Suppressor macrophage treated with lipopolysaccharide for 4 hours (primary cell): ENCODE measurements at places on chromosomes 3 and 15.

- DNase-seq = no peak
These were observed 30.8 kb downstream of the PLS1 start for GRCh38 chr3:142626971-142627370.

DNA sequence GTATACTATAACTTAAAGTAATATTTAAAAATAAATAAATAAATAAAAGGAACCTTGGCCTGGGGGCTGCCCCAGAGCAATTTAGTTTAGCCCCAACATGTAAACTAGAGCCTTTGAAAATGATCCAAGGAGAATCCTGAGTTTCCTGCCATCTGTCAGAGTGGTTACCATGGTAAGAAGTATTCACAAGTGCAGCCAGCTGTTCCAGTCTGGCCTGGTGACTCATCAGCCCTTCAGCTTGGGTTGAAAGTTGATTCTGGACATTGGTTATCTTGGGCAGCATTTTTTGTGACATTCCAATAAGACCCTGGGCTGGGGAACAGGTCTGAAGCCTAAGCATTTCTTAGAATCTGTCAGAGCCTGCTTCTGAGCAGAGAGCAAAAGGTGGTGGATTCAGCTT lies 72.7 kb upstream of the LRTM1 start:
- DNase-seq = no peak

DNA sequence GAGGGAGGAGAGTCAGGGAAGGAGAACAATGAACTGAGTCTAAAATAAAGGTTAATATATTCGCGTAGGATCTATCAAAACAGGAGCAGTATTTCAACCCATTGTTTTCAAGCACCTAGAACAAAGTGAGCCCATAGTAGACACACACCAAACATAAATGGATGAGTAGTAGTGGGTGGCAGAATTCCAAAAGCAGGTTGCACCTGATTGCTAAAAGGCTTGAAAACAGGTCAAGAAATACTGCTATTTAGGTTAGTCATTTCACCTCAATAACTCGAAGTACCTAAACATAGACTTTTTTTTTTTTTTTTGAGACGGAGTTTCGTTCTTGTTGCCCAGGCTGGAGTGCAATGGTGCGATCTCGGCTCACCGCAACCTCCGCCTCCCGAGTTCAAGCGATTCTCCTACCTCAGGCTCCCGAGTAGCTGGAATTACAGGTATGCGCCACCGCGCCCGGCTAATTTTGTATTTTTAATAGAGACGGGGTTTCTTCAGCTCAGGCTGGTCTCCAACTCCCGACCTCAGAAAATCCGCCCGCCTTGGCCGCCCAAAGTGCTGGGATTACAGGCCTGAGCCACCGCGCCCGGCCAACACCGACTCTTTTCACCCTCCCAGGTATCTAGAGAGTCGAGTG lies 855 bp upstream of the ABHD5 start:
- DNase-seq = no peak

DNA sequence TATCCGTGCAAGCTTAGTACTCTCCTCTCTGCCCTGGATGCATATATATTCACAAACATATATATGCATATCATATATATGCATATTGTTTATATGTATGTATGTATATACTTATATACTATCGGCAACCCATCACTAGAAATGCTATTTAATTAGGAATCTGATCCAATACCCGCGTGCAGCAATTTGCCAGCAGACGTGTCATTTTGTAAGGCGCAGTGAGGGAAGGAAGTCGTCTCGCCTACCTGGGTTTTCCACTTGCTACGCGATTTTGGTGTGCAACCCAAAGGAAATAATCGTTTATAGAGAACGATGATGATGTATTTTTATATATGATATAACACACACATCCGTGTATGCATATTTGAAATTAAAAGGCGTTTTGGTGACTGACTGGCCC lies 5.6 kb upstream of the FEZF2 start:
- DNase-seq = no peak

DNA sequence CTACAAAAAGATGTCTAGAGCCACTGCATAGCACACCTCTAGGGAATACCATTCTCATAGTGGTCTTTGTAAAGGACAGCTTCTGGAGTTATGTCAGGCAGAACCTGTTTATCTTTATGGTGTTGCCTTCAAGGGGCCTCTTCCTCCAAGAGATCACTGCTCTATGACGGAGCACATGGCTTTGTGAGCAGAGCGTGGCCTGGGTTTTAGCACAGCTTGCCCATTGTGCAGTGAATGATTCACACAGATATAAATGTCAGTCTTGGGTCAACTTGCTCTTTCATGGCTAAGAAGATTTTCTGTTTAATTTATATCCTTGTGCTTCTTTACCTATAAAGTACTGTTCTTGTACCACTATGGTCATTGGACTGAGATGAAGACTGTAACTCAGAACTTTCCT lies 41.5 kb upstream of the RBMS3 start:
- no peak for DNase-seq

DNA sequence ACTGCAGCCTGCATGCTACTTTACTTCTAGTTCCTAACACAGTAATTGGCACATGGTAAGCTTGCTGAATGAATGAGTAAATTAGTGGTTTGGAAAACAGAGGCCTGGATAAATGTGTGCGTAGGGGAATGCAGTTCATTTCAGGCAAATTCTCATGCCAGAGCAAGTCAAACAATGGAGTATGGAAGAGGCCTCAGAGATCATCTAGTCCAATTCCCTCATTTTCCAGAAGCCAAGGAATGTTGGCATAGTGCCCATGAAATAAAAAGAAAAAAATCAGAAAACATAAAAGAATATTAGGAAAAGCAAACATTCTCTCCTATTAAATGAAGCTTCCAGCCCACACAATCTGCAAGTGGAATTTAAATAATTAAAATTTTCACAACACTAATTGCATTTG lies 92.4 kb downstream of the MB21D2 start:
- DNase-seq = no peak

DNA sequence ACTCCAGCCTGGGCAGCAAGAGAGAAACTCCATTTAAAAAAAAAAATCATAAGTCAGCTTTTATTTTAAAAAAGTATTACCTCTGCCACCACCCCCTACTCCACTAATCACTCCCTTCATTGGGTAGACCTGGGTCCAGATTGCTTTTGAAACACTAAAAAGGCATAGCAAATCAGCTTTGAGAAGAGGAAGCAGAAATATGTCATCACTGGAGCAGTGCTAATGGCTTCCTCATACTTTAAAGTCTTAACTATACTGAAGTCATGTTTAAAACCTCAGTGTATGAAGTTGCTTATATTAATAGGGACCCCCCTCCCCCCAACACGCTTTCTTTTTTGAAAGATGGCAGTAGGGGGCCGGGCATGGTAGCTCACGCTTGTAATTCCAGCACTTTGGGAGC lies 1.0 kb upstream of the HTR3D start:
- DNase-seq = peak; percentile 14

DNA sequence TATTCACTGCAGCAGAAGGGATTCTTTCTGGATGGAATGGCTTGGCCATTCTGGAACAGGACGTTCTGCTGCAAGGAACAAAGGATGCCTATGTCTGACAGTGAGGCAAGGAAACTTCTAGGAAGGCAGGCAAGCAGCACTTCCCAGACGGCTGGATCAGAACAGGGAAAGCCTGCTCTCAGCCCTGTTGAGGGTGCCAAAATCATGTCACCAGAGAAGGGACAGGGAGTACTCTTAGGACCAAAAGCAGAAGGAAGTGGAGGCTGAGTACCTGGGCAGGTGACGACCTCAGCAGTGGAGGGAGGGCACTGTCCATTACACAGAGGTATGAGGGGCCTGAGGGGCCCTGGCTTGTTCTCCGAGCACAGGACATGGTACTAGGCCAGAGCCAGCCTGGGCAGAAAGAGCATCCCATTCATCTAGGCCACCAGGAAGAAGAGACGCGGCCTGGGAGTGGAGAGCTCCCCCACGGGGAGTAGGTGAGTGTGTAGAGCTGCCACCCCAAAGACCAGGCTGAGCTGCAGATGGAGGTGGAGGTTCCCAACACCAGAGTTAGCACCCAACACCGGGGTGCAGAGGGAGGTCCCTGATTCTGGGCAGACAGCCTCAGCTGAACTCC lies 9.6 kb downstream of the KLF15 start:
- DNase-seq = no peak

GRCh38 chr15:62663547-62663946 lies 379.0 kb upstream of the TPM1 start:
- DNase-seq = no peak

- DNase-seq = no peak
These were observed 106.0 kb upstream of the FEZF2 start for GRCh38 chr3:62479326-62479725.

- DNase-seq = no peak
These were observed 69.8 kb downstream of the SQOR start for GRCh38 chr15:45704329-45705249.

DNA sequence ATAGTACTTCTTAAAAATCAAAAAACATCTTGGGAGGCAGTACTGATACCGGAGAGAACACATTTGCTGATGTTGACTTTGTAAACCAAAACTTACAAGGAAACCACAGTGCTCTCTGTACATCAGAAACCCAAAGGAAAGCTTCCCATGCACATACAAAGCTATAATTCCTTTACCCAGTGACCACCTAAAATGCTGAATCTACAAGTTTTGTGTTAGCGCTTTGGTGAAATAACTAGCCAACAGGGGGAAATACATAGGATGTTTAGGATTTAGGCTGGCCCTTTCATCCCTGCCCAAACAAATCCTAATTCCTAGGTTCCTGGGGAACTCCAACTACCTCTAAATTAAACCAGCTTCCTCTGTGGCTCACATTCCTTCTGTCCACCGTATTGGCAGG lies 15.3 kb upstream of the SPG21 start:
- no peak for DNase-seq

DNA sequence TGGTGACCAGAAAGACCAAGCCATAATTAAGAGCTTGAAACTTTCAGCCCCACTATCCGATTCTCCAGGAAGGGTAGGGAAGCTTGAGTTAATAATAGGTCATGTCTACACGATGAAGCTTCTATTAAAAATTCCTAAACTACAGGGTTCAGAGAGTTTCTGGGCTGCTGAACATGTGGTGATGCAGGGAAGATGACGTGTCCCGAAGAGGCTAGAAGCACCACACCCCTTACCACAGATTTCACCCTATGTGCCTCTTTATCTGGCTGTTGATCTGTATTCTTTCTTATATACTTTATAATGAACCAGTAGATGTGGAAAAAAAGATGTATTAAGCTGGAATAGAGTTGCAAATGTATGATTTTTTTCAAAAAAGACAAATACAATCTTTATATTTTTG lies 473.4 kb downstream of the NLGN1 start:
- no peak for DNase-seq
